ENCODE measurements at places on chromosomes 13 and 19. TPM values are rescaled to one million over a fixed set of nuclear protein-coding genes. Genes with fewer than 3 reads are reported as not detected.

Gene HRC
- not detected for total RNA-seq

Gene CGB2
- total RNA-seq = not detected

Gene CYP2A7
- total RNA-seq = not detected

Gene ZNF296
- 0.76 TPM for total RNA-seq

Gene ADGRE3
- not detected for total RNA-seq

Gene DIRAS1
- total RNA-seq = 10.6 TPM

Gene STARD13
- 28.9 TPM for total RNA-seq

Gene DENND1C
- total RNA-seq = not detected

Gene ZNF546
- total RNA-seq = 1.6 TPM

Gene CLDND2
- 1.6 TPM for total RNA-seq

Gene TTC9B
- not detected for total RNA-seq

Gene KEAP1
- 69.8 TPM for total RNA-seq

Gene ZNF486
- total RNA-seq = 2.6 TPM

Gene TMEM238
- 2.0 TPM for total RNA-seq

Gene KCTD15
- total RNA-seq = 5.5 TPM

Gene HS6ST3
- not detected for total RNA-seq

Gene PSG7
- total RNA-seq = 0.10 TPM

Gene DNASE2
- 31.0 TPM for total RNA-seq

Gene THAP8
- 5.4 TPM for total RNA-seq

Gene CYP4F22
- not detected for total RNA-seq

Gene TSKS
- total RNA-seq = not detected

Gene NXNL1
- not detected for total RNA-seq

Gene IGSF23
- not detected for total RNA-seq

Gene RETN
- total RNA-seq = not detected

Gene TIMM50
- 105 TPM for total RNA-seq

Gene CCDC194
- not detected for total RNA-seq

Gene ONECUT3
- total RNA-seq = not detected

Gene ZNF726
- total RNA-seq = 4.0 TPM

Gene ZNF805
- total RNA-seq = 12.0 TPM

Gene LRP3
- 15.0 TPM for total RNA-seq

Gene TUBA3C
- not detected for total RNA-seq

Gene KDELR1
- 455 TPM for total RNA-seq

Gene RNASEH2A
- 43.1 TPM for total RNA-seq

Gene ZNF813
- total RNA-seq = 4.0 TPM

Gene KANK3
- total RNA-seq = not detected

Gene INSL3
- total RNA-seq = not detected

Gene LGALS14
- total RNA-seq = not detected
